ENCODE measurements at places on chromosomes 4 and X.

GRCh38 chr4:108744307-108744706 lies 18.5 kb downstream of the ETNPPL start:
- DNase-seq: no peak

DNA sequence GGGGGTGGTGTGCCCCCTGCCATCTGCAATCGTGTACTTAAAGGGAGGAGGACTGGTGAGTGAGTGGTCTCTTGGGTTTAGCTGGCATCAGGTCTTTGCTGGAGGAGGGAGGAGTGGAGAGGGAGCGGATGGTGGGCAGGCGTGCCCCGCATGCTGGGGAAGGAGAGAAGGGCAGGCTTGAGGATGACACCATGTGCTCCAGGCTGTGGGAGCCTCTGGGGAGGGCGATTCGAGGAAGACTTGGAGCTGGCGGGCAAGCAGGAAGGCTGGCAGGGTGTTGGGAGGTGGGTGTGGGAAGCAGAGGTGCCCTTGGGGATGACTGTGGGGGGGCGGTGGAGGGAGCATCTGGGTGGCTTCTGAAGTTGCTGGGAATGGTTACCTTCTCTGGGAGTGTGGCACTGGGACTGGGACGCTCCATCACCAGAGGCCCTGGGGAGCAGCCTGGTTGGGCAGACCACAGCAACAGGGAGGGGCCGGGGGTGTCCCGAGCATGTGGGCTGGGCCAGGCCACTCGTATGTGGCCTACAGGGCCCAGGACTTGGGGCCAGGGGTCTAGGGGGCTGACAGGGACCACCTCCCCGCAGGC lies 30.8 kb upstream of the AFAP1 start:
- no peak for DNase-seq

DNA sequence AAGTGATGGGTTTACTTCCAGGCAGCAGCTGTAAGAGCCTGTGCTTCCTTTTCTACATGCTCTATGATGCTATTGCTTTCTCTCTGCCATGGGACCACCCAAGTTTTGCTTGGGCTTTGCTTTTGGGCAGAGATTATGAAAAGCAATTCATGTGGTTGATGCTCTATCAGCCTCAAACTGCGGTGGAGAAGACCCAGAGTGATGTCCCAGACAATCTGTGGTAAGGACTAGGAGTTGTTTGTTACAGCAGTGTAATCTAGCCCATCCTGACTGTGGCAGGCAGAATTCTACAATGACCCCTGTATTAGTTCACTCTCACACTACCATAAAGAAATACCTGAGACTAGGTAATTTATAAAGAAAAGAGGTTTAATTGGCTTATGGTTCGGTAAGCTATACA lies 9.2 kb upstream of the CYTL1 start:
- DNase-seq: no peak

GRCh38 chr4:105147016-105147552 lies 408 bp downstream of the TET2 start:
- no peak for DNase-seq

DNA sequence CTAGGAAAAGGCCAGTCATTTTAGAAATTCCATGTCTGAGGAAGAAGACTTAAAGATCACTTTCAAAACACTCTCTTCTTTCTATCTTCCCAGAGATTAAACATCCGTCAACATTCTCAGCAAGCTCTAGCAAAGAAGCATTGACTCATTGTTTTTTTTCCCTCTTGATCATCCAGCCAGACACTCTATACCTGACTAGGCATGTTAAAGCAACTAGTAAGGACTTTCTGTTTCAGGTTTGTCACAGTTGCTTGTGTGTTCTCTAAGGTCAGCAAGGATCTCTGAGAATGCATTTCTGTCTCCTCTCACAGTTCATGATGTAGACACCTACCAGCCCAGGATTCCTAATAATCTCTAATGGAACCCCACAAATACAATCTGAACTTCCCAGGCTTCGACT lies 112.2 kb downstream of the IL13RA2 start:
- DNase-seq: no peak

DNA sequence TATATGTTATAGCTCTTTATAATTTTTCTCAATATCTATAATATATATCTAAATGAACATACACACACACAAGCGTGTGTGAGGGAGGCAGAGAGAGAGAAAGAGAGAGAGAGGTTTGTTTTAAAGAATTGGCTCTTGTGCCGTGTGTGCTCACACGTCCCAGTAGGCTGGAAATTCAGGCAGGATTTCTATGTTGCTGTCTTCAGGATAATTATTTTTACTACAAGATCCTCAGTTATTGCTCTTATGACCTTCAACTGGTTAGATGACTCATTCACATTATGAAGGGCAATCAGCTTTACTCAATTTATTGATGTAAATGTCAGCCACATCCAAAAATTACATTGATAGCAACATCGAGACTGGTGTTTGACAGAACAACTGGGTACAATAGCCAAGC lies 1520.7 kb upstream of the PCDH7 start:
- DNase-seq: no peak

DNA sequence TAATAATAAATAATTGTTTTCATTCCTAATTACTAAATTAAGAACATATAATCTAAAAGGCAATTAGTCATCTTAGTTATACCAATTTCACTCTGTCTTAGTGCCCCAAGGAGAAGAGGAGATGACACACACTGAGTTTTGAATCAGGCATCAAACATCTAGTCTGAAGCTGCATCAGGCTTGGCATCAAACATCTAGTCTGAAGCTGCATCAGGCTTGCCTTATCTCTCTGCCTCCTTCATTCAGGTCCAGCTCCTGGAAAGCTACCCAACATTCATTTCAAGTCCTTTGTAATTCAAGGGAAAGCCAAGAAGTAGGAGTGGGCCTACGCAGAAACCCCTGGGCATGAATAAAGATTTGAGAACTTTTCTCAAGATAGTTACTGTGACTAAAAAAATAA lies 62.2 kb downstream of the SH3RF1 start:
- no peak for DNase-seq

DNA sequence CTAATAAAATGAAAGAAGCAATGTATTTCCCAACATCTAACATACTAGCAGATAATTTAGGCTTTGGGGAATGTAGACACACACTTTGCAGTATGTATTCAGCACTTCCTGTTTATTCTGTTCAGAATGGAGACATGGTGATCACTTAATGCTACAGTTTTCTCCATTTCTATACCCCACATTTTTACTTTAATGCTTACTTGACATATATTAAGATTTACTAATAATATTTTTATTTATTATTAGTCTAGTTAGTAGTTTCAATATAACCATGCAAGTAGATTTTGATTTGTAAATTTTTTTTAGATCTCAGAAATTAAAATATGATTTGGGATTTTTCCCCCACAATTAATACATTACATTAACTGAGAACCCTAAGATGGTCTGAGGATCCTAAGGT lies 98.4 kb downstream of the PRSS12 start:
- DNase-seq: no peak

GRCh38 chrX:124117325-124117724 lies 155.8 kb downstream of the STAG2 start:
- DNase-seq: no peak

- DNase-seq: no peak
Measured at GRCh38 chrX:3717742-3718420, 4.4 kb upstream of the PRKX start.

DNA sequence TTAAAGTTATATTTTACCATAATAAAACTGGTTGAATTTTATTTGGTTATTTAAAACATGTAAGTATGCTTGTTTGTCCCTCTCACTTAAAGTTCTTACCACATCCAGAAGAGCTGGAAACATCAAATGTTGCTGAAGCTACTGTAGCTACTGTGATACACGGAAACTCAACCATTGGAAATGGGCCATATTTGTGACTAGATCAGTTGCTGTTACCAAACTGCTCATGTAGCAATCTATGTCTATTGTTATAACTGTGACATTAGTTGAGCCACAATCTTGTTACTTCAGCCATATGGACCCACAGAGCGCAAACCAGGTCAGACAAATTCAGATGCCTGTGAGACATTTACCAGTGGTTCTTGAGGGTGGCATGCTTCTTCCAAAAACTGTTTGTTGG lies 41.6 kb downstream of the NDNF start:
- no peak for DNase-seq

Measured in sigmoid colon (tissue), 7 donors.